NCI-H460 (cell line): ENCODE measurements at places on chromosomes 12 and 14. TPM values are rescaled to one million over a fixed set of nuclear protein-coding genes. Genes with fewer than 3 reads are reported as not detected.

- peak; percentile 13 for DNase-seq
Observed at GRCh38 chr14:102917469-102918211, 4.8 kb upstream of the AMN start.

GRCh38 chr12:70994217-70994788 lies 73.8 kb upstream of the PTPRR start:
- DNase-seq, result peak; percentile 1

GRCh38 chr12:8687846-8688601 lies 9.8 kb upstream of the RIMKLB start:
- peak; percentile 43 for DNase-seq

GRCh38 chr12:108792361-108793292 lies 61.3 kb upstream of the CORO1C start:
- DNase-seq, result no peak

- no peak for DNase-seq
Observed at GRCh38 chr14:75341620-75342019, 63.0 kb downstream of the FOS start.

Gene GON7
- 38.9 and 41.8 TPM in 2 replicates for total RNA-seq
